Activated T-cell treated with anti-CD3 and anti-CD28 coated beads, Interleukin-2, amount 50 U/mL, for 1 hour (primary cell): ENCODE measurements at places on chromosomes 5 and 9.

- DNase-seq: no peak
Measured at GRCh38 chr5:108606185-108606584, 141.5 kb upstream of the FER start.

DNA sequence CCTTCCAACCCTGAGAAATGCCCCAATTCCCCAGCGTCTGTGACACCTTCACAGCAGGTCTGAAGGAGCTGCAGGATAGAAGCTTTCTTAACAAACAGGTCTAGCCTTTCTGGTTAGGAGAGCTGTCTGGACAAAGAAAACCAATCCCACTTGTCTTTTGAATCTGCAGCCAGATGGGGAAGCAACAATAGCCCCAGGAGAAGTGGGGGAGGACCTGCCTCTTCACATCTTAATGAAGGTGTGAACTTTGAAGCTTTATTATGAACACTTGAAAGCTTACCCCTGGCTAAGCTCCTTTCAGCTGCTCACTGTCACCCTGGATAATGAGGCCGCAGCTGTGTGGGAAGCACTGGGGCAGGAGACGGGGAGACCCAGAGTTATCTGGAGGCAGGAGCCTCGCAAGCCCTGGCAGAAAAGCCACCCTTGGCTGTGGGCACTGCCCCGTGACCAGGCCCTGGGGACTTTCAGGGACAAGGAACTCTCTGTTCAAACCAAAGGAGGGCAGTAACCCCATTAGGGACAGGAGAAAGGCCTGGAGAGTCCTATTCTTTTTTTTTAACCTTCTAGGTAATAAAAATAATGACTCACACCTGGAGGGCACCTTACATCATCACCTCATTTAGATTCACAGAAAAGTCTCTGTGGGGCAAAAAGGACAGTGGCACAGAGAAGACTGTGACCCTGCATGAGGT is 151.8 kb upstream of the RAD23B start:
- DNase-seq: no peak

DNA sequence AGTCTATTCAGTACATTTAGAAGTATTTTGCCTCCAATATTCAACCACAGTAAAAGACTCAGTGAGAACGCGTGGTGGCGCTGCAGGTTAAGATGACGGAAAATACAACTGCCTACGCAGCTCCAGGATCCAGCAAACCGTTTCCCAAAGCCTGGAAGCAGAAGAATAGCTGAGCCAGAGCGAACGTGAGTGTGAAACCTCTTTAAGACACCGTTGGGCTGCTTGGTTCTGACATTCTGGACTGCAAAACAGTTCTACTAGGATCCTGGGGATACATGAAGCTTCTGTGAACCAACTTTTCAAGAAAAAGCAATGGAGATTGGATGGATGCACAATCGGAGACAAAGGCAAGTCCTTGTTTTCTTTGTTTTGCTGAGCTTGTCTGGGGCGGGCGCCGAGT is at the start of gene PCDHB16:
PCDHB16 (plus strand) TSS at position 140 of the 400 bp plus-strand sequence; CDS start at position 313, 173 bp downstream.
- no peak for DNase-seq

DNA sequence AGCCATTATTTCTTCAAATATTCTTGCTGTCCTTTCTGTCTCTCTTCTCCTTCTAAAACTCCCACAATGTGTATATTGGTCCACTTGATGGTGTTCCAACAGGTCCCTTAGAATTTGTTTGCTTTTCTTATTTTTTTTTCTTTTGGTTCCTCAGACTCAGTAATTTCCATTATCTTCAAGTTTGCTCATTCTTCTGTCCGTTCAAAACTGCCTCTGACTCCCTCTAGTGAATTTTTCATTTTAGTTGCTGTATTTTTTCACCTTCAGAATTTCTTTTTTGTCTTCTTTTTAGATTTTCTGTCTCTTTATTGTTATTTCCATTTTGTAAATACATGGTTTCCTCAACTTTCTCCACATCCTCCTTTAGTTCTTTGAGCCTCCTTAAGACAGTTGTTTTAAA is 6.4 kb upstream of the SRP19 start:
- DNase-seq: no peak

DNA sequence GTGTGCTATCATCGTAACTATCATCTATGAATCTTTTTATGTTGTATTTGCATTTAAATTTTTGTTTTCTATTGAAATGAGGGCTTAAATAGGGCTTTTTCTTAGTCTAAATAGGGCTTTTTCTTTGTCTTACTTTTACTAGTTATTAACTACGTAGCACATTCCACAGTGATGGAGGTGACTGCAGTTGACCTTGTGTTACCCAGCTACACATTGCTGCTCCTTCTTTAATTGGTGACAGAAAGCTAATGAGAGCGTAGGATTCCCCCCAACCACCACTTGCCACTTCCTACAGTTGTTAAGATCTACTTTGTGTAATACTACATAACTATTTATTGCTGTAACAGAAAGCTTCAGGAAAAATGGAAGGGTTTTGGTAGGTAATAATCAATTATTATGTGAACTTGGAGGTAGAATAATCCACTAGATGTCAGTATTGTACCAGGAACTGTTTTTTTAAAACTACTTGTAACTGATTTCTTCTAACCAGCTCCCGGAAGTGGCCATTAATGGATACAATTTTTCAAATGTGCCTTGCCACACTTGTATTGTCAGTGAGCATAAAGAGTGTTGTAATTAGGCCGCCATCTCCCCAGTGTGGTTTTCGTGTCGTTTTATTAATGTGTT is 18.0 kb downstream of the MTRR start:
- no peak for DNase-seq

DNA sequence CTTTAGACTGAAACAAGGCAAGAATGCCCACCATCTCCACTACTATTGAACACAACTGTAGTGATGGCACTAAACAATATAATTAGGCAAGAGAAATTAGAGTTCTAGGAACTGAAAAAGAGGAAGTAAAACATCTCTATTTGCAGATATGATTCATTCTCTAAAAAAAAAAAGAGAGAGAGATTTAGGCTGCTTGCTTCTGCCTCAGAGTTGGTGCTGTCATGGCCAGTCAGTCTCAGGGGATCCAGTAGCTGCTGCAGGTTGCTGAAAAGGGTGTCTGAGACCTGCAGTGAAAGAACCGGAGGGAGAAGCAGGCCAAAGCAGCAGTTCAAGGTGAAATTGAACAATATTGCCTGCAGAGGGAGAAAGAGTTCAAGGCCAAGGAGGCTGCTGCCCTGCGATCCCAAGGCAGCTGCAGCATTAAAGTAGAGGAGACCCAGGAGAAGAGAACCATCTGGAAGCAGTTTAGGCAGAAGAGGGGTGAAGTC is 72.5 kb downstream of the AP3B1 start:
- no peak for DNase-seq

GRCh38 chr9:136642439-136642921 is 20.2 kb upstream of the EGFL7 start:
- DNase-seq: no peak

GRCh38 chr5:91255396-91256141 is 127.5 kb downstream of the ARRDC3 start:
- no peak for DNase-seq

DNA sequence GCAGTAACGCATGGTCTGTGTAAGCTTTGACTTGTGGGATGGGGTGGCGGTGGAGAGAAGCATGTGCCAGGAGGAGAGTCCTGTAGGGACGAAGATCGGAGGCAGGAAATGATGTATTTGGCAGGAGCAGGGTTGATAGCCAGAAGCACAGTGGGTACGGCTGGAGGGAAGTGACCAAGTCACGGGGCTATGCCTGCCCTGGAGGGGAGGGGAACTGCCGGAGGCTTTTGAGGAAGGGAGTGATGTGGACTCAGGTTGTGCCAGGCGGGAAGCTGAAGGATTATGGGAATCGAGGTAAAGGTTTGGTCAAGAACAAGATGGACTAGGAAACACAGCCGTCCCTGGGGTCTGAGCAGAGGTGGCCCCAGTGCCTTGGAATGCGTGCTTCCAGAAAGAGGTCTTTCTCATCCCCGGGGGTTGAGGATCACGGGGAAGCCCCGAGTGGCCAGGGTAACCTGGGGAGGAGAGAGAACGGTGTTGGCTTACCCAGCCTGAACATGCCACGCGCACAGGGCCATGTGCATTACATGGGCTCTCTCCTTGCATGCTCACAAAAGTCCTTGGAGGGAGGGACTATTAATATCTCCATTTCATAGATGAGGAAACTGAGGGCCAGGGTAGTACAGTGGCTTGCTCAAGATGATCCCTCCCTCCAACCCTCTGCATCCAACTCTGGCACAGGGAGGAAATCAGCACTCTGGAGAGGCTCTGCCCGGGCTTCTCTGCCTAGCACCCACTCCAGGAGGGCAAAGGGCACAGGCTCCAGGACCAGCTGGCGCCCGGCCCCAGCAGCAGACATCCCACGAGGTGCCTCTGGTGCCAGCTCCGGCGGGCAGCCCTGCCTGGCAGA is 253.8 kb downstream of the PBX3 start:
- DNase-seq: no peak

- no peak for DNase-seq
Measured at GRCh38 chr5:28499766-28500290, 1461.4 kb upstream of the CDH9 start.

DNA sequence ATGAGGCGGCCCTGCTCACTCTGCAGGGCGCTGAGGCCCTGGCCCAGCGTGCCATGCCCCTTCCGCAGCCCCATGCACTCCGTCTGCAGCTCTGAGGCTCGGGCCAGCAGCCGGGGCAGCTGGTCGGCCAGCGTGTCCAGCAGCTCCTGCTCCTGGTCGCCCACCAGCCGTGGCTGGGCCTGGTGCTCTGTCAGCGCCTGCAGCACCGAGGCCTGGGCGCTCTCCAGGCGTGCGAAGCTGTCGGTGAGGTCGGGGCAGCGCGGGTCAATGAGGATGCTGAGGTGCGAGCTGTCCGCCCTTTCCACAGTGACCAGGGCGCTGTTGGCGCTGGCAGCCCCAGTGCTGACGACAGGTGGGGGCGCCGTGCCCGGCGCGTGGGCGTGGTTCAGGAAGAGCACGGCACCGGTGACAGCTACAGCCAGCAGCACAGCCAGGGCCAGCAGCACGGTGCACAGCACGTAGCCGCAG is 9.4 kb downstream of the FIBCD1 start:
- DNase-seq: no peak

- DNase-seq: peak; percentile 62
Measured at GRCh38 chr5:14665949-14666348, 1.4 kb downstream of the OTULIN start.

DNA sequence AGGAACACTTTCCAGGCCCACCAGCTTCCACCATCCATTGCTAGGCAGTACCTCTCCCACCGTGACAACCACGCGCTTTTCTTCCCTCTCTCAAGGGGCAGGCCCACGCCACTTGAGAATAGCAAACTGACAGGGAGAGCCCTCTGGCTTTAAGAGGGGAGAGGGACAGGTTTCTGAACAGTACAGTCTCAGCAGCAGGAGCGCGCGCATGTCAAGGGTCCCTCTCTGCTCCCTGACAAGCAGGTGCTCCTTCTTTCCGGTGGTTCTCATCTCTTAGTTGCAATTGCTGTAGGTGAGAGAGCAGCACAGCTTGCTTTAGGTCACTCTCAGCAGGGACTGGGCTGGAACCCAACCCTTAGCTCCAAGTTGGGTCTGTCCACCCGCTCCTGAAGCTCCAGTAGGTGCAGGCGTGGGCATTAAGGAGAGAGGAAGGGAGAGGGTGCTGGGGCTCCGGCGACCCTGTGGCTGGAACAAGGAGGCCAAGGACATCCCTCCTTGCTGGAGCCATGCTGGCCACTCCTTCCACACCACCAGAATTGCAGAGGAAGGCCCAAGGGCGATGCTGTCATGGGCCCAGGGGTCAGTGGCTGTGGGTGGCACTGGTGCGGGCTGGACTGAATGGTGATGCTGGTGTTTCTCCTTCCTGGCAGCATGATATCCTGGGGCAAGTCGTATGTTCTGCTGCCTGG is 9.0 kb upstream of the PHF2 start:
- DNase-seq: no peak

DNA sequence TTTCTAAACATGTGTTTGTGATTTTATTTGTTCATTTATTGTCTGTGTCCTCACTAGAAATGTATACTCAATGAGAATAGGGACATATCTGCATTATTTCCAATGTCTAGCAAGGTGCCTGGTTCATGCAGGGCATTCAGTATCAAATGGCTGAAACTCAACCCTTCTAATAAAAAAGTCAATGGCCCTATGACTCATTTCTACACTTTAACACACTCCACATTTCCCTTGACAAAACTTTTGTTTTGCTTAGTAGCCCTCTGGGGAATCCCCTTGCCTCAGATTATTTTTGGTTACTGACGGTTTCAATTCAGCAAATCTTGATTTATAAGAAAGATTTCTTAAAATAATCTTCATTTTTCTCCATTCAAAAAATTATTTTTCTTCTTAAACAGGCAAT is 206.0 kb upstream of the DMRTA1 start:
- DNase-seq: no peak
